ENCODE measurements at places on chromosomes 3 and 15.

DNA sequence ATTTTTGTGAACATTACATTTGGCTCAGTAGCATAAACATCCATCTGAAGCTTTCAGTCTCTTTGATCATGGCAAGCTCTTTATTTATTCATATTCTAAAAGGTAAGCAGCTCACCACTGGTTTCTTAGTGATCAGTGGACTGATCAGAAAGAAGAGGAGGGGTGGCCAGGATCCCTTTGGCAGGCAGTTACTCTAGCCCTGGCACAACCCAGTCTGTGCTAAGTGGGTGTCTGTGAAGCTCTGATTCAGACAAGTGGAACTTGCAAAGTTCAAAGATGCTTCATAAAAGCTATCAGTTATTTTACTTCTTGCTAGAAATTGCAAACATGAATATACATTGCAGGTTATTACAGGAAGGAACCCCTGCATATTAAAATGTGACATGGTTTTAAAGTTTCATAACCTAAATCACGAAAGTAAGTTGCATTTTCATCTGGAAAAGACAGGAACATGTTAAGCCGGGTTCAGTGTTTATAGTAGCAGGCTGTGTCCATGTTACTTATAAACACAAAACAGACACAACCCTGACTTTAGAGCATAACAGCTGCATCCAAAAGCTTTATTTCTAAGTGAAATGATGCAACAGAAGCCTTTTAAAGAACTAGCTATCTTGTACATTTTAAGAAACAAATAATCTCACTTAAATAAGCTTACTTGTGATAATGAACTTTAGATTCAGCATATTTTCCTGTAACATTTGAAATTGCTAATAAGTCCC, 785.3 kb downstream of the MCTP2 start:
- no peak for DNase-seq

DNA sequence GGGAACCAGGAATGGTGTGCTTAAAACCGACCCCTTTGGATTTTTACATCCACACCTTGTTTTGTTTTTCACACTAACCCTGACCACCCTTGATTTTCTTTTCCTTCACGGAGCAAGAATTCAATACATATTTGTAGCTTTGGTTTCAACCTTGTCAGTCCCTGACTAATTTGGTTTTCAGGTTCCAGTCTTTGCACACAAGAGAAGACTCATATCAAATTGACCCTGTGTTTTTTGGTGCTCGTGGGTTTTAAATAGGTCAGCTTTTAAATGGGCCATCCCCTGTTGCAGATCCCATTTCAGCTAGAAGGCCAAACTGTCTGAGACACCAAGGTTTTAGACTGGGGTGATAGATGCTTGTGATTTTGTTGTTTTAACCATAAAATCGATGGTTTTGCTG, 26.4 kb downstream of the ANP32A start:
- no peak for DNase-seq

DNA sequence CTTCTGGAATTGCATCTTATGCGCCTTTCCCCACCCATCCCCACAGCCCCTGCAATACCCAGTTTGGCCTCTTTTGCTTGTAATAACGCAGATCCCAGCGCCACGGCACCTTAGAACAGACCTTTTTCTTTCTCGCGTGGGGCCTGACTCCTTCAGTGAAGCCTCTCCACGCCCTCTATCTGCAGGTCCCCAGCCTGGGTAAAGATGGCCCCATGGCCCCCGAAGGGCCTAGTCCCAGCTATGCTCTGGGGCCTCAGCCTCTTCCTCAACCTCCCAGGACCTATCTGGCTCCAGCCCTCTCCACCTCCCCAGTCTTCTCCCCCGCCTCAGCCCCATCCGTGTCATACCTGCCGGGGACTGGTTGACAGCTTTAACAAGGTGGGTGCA, 594 bp downstream of the CRELD1 start:
- DNase-seq = no peak

- no peak for DNase-seq
Observed at GRCh38 chr15:78170848-78171773, 21.9 kb downstream of the IDH3A start.

GRCh38 chr3:64109438-64109837, 86.1 kb upstream of the PSMD6 start:
- no peak for DNase-seq

DNA sequence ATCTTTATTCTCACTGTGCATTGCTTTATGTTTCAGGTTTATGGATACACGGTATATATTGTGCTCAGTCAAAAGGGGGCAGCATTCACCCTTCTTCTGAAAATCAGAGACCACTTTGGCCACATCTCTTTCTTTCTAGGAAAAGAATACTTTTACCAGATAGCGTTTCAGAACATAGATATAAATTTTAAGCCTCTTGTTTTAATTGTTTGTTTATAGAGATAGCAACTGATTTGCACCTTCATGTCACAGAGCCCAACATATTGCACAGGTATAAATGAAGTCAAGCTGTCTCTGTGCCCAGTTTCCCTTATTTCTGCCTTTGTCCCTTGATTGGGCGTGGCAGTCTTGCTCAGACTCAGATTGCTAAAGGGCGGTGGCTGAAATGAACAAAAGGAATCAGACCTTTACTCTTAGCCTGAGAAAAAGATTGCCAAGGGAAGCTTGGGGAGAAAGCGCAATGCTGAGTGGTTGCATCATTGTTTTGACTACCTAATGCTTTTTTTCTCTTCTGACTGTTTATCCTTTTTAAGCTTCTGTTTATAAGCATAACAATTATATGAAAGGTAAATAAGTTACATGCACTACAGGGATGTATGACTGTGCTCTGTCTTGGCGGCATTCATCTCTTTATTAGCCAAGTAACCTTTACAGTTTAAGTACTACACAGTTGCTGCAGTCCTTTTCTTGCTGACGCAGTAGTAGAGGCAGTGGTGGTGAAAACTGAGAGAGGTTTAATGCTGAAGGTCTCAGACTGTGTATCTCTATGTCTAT, 70.8 kb upstream of the ZBTB20 start:
- DNase-seq = peak; percentile 65

DNA sequence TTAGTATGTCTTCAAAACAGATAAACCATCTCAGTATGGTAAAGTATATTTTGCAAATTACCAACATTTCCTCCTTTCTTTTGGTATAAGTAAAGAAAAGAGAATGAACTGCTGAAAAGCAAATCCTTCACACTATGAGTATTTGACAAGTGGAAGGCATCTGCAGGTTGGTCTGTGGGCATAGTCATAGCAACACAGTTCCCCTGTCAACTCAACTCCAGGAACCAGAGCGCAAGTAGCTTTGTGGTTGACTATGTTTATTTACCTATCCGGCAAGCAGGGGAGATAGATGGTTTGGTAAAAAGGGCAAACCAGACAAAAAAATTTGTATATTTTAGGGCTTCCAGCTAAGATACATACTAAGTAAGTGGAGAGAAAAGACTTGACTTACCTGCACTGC, 88.3 kb upstream of the PPIB start:
- DNase-seq = no peak

DNA sequence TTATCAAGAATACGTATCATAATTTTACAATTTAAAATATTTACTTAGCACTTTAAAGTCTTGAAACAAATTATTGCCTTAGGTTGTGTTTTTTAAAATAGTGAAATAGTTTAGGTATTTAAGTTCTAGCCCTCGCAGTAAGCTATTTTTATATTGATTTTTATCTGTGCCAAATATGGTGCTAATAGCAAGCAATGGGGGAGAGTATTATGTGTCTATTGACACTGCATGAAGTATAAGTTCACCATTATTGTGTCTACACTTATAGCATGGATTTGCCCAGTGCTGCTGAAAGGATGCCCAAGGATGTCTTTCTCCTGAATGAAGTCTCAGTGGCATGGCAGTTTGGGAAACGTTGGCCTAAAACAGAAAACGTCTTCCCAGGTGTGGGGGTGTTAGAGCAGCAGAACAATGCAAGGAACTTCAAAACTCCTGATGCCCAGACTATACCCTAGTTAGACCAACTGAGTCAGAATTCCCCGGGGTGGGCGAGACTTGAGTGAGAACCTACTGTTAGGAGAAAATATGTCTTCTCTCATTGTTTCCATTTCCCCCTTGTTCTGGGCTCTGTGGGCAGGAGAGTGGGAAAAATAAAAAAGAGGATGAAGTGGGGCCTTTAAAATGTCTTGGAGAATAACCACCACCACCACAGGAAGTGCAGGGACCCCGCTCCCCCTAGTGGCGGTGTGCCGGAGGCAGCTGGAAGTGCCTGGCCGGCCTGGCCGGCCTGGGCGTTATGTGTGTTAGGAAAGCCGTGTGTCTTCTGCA, 104.2 kb upstream of the SLC7A14 start:
- peak; percentile 15 for DNase-seq

DNA sequence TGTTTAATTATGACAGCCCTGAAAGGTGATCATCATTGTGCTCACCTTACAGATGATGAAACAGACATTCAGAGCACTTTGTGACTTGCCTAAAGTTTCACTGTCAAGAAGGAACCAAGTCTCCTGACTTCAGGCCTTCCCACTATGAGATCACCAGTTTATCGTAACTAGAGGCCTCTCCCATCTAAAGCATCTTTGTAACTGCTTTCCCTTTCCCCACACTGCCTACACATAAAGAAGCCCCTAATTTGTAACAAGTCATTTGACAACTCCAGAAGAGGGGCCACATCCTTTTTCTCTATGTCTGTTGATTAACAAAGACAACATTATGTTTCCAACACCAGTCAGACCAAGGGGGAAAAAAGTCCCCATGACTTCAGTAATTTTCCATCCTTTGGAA, 1.1 kb downstream of the KLHL6 start:
- DNase-seq = no peak
